ENCODE measurements at places on chromosomes 5 and 9.

DNA sequence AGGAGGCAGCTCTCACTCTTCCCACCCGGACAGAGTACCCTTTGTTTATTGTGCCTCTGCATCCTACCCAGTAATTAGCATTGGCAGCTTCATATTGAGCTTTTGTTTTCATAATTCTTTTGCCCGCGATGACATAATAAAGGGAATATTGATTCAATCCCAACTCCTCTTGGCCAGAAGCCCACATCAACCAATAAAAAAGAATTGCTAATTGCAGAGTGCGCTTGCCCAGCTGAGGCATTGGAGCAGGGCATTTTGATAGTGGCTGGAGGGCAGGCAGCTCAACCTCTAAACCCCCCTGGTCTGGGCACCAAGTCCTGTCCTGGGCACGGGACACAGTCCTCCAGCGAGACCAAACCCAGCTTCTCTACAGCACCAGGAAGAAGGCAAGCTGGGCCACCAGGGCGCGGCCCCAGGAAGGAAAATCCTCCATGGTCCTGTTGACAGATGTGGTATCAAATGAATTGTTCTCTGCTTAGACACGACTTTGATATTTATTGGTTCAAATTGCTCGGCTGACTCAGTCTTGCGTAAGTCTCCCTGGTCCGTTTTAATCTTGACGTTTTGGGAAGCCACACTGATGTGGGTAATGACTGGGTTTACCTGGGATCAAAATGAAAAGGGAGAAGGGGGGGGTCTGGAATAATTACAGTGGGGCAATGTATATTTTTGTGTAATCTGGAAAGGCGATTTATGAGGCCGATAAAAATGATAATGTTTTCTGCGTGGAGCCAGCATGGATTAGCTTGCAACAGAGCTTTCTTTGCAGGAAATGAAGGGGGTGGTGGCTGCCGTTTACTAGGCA is 220.7 kb upstream of the MSX2 start:
- H3K36me3 ChIP-seq, result no peaks in the 10 kb centered on the region
- DNase-seq, result no peak
- H3K27me3 ChIP-seq, result no peaks in the 10 kb centered on the region
- H3K4me1 ChIP-seq, result no peaks in the 10 kb centered on the region

DNA sequence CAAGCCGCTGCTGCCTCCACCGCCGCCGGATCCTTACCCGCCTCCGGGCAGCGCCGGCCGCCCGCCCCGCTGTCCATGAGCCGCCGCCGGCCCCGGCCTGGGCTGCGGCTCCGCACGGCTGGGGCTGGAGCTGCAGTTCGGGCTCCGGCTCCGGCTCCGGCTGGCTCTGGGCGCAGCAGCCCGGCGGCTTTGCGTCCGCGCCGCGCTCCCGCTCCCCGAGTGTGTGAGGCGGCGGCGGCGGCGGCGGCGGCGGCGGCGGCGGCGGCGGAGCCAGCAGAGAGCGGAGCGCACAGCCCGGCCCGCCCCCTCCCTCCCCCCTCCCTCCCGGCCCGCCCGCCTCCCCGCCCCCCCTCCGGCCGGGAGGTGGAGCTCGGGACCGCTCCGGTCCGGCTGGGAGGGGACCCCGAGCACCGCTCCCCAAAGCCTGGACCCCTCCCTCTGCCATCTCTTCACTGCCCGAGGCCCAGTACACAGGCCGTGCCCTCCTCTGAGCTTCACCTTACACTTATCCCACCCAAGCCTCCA is at the start of gene PCDH1:
Gene PCDH1 (minus strand): TSS at position 225 of the 525 bp plus-strand sequence. CDS start 148 bp downstream, at position 77.
- peak within 1 kb of the TSS; percentile 97 for H3K4me3 ChIP-seq
- no peaks in the 10 kb centered on the region for H3K36me3 ChIP-seq
- peak within 1 kb of the TSS; percentile 78 for H3K27ac ChIP-seq

DNA sequence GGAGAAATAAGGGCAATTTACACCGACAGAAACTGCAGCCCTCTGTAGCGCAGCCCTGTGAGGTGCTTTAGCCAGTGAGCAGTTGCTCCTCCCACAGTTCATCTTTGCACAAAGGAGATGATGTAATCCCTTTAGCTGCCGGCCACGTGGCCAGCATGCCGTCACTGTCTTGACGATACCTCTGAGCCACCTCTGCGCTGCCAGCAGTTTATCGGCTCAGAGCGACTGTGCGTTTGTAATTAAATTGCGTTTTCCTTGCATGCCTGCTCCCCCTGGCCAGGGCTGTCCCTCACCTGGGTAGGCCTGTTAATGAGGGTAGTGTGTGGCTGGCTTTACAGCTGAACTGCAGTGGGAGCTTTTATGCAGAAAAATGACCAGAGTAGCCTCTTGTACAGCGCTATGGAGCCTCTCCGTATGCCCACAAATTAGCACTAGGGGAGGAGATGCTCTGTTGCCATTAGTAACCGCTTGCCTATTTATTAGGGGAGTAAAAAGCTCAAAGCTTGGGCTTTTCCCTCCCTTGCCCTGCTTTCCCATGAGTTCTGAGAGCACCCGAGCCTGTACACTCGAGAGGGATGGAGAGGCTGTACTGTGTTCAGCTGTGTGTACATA is 107.0 kb downstream of the TRIO start:
- no peak overlapping the region for H3K27ac ChIP-seq
- peaks cover 35% of the 10 kb centered on the region for H3K4me1 ChIP-seq
- no peaks in the 10 kb centered on the region for H3K27me3 ChIP-seq
- H3K4me3 ChIP-seq, result no peak overlapping the region
- peak; percentile 85 for DNase-seq

GRCh38 chr9:87748881-87749280 is 23.0 kb downstream of the CTSL start:
- H3K27me3 ChIP-seq, result no peaks in the 10 kb centered on the region
- no peak for DNase-seq
- H3K27ac ChIP-seq, result no peak overlapping the region
- peaks cover 14% of the 10 kb centered on the region for H3K4me1 ChIP-seq
- H3K4me3 ChIP-seq, result no peak overlapping the region

- H3K4me3 ChIP-seq, result no peak overlapping the region
- peaks cover 18% of the 10 kb centered on the region for H3K4me1 ChIP-seq
- no peak for DNase-seq
- no peak overlapping the region for H3K27ac ChIP-seq
Observed at GRCh38 chr5:107980923-107981692, 310.4 kb upstream of the EFNA5 start.

- H3K27me3 ChIP-seq, result no peaks in the 10 kb centered on the region
- peaks cover 32% of the 10 kb centered on the region for H3K4me1 ChIP-seq
- H3K36me3 ChIP-seq, result no peaks in the 10 kb centered on the region
- no peak for DNase-seq
- H3K27ac ChIP-seq, result no peak overlapping the region
Observed at GRCh38 chr5:66963559-66963971, 233.0 kb downstream of the CD180 start.

- no peak overlapping the region for H3K4me3 ChIP-seq
- H3K27ac ChIP-seq, result no peak overlapping the region
- no peak for DNase-seq
- no peaks in the 10 kb centered on the region for H3K4me1 ChIP-seq
- H3K27me3 ChIP-seq, result no peaks in the 10 kb centered on the region
Observed at GRCh38 chr9:20041697-20042081, 252.9 kb upstream of the SLC24A2 start.

GRCh38 chr5:34749431-34749873 is 89.5 kb upstream of the TTC23L start:
- DNase-seq, result no peak
- H3K27ac ChIP-seq, result no peak overlapping the region
- no peak overlapping the region for H3K4me3 ChIP-seq
- no peaks in the 10 kb centered on the region for H3K27me3 ChIP-seq

- H3K27me3 ChIP-seq, result no peaks in the 10 kb centered on the region
- H3K36me3 ChIP-seq, result no peaks in the 10 kb centered on the region
- no peak overlapping the region for H3K4me3 ChIP-seq
- no peak for DNase-seq
- no peak overlapping the region for H3K27ac ChIP-seq
Observed at GRCh38 chr5:127950707-127951391, 132.7 kb upstream of the SLC12A2 start.

- no peak overlapping the region for H3K4me3 ChIP-seq
- DNase-seq, result no peak
- H3K4me1 ChIP-seq, result no peaks in the 10 kb centered on the region
- H3K27me3 ChIP-seq, result no peaks in the 10 kb centered on the region
- H3K27ac ChIP-seq, result no peak overlapping the region
Observed at GRCh38 chr5:74275171-74275992, 365.1 kb downstream of the ENC1 start.

DNA sequence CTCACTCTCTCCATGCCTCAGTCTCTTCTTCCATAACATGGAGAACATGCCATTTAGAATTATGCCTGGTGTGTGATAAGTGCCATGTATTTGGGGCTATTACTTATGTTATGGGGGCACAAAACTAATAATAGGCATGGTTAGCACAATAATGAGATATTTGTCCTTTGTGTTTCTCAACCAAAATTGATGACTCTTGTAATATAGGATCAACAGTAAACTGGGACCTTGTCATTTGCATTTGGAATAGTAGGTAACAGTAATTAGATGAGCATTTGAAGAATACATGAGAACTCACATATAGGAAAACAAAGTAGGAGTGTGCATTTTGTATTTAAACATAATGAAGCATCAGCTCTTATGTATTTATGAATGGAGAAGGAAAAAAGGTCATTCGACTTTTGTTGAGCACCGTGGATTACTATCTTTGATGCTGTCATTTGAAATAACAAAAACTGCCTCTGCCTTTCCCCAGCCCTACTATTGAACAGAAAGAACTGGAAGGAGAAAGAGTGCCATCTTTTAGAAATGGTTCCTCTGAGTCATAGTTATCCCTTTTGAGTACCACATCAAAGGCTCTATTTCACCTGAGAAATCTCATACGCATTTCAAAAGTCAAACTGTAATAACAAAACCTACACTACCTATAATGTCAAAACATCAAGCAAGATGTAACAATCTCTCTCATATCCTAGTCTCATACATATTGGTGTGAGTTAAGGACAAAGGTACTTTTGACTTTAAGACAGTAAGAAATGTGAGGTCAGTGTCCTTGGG is 655.2 kb downstream of the PDE4D start:
- H3K36me3 ChIP-seq, result no peaks in the 10 kb centered on the region
- H3K27ac ChIP-seq, result no peak overlapping the region
- DNase-seq, result no peak
- H3K4me1 ChIP-seq, result no peaks in the 10 kb centered on the region
- no peak overlapping the region for H3K4me3 ChIP-seq
- H3K27me3 ChIP-seq, result no peaks in the 10 kb centered on the region

DNA sequence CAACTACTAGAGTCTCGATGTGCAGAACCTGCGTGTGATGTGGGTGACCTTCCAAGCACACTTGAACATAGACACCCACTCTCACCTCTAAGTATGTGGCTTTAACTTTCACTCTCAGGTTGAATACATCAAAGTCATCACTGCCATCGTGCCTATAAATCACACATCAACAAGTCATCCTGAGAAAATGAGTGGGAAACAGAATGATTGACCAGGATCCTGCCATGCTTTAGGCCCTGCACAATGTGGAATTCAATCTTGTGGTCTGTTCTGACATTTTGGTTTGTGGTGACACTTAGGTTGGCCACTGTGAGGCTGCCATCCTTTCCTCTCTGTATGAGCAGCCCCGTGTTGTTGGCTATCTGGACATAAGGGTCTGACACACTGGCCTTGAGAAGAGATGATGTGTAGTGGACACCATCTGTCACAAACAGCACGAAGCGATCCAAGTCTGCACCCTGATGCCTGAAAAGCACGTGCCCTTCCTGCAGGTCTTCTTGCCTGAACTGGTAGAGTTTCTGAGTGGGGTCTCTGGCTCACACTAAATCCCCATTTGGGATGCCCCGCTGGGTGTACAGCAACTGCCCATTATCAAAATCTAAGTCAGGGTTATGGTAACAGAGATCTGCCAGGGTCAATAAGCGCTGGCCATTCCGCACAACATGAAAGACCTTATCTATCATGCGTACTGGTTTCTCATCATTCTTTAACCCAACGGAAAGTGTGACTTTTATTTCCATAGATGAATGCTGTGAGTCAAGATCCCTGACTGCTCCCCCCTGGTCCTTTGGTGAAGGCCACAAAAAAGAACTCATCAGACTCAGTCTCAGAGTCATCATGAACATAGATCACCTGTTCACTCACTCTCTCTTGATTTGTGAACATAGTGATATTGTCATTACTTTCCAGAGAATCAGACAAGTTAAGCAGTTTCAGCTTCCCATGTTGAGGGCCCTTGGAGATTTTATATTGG is 116.6 kb downstream of the ESM1 start:
- no peaks in the 10 kb centered on the region for H3K36me3 ChIP-seq
- no peak overlapping the region for H3K4me3 ChIP-seq
- no peaks in the 10 kb centered on the region for H3K4me1 ChIP-seq
- DNase-seq, result no peak
- H3K27me3 ChIP-seq, result no peaks in the 10 kb centered on the region
- H3K27ac ChIP-seq, result no peak overlapping the region

DNA sequence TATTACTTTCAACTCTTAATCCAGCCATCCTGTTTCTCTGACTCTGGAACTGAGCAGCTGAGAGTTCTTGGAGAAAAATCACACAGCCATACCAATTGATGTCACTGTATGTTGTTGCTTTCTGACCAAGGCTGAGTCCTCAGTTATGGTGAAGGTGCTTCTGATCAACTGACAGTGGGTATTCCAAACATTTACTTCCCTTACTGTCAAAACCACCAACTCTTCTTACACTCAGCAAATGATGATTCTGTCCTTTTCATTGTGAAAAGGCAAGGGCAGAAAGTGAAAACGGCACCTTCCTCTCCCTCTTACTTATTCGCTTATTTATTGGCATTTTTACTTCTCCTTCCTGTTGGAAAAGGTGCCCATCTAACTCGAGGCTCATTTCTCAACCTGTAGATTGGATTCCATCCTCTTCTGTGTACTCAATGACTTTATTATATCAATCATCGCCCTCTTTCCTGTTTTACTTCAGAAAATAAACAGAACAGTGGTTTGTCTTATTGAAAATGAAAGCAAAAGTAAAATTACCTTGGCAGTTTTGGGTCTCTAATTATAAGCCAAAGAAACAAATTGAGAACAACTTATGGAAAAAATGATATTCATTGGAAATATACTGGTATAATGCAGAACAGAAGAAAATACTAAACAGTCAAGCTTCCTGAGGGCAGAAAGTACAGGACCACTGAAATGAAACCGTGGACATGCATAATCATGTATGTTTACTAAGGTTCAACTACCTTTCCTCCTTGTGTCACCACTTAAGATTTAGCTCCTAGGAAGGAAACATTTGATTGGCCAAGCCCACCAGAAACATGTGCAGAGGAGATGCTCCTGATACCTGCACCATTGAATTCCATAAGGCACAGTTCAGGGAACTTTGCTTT is 104.5 kb upstream of the CHD1 start:
- H3K4me3 ChIP-seq, result no peak overlapping the region
- H3K4me1 ChIP-seq, result peaks cover 3% of the 10 kb centered on the region
- no peak for DNase-seq
- H3K27me3 ChIP-seq, result no peaks in the 10 kb centered on the region

- no peaks in the 10 kb centered on the region for H3K4me1 ChIP-seq
- H3K27ac ChIP-seq, result no peak overlapping the region
- no peaks in the 10 kb centered on the region for H3K27me3 ChIP-seq
- no peak overlapping the region for H3K4me3 ChIP-seq
- no peaks in the 10 kb centered on the region for H3K36me3 ChIP-seq
- no peak for DNase-seq
Observed at GRCh38 chr9:87054999-87055686, 107.8 kb upstream of the GAS1 start.

GRCh38 chr9:72443855-72444254 is 77.6 kb upstream of the TMC1 start:
- H3K27ac ChIP-seq, result no peak overlapping the region
- H3K27me3 ChIP-seq, result no peaks in the 10 kb centered on the region
- no peaks in the 10 kb centered on the region for H3K36me3 ChIP-seq
- H3K4me3 ChIP-seq, result no peak overlapping the region

GRCh38 chr5:156326718-156327259 is at the start of gene SGCD:
TSS of gene SGCD (plus strand) at chr5:156327164.
- no peak within 1 kb of the TSS for H3K27ac ChIP-seq
- H3K4me3 ChIP-seq, result no peak within 1 kb of the TSS
- no peaks in the 10 kb centered on the region for H3K36me3 ChIP-seq
- peaks cover 9% of the 10 kb centered on the region for H3K4me1 ChIP-seq
- DNase-seq, result peak; percentile 8
- no peaks in the 10 kb centered on the region for H3K27me3 ChIP-seq
